Glutamatergic neuron (in vitro differentiated cells): ENCODE measurements at places on chromosomes 4 and X. TPM values are rescaled to one million over a fixed set of nuclear protein-coding genes. Genes with fewer than 3 reads are reported as not detected.

- DNase-seq: no peak
Measured at GRCh38 chr4:1099684-1100335, 13.6 kb downstream of the RNF212 start.

DNA sequence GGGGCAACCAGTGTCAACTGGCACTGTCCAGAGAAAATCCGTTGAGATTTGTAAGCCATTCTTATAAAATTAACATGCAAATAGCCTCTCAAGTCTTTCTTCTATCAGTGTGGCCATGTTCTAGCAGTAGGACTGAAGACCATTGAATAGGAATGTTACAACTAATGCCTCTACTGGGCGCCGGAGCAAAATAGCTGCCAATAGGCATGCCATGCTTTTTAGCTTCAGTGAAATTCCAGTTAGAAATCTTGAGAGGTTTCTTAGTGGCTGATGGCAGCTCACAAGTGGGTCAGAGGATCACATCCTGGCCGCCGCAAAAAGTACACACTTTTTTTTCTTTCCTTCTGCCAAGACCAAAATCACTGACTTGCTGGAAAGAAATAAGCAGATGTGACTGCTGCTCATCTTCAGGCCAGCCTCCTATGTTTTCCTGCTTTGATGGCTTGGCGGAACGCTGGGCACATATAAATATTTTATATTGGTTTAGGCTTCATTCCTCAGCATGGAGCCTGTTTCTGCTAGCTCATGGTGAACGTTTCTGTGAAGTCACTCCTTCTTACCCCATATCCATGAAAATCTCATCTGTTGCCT lies 293.1 kb downstream of the TENM3 start:
- DNase-seq: no peak

DNA sequence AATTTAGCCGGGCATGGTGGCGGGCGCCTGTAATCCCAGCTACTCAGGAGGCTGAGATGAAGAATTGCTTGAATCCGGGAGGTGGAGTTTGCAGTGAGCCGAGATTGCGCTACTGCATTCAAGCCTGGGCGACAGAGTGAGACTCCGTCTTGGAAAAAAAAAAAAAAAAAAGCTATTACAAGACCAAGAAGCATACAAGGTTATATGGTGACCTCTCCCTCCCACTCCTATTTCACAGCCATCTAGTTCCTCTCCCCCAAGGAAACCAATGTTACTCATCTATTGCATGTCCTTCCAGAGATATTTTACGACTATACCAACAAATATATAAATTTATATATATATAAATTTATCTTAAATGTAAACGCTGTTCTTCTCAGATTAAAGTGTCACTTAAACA lies 3.2 kb downstream of the SLC9A7 start:
- DNase-seq: no peak

DNA sequence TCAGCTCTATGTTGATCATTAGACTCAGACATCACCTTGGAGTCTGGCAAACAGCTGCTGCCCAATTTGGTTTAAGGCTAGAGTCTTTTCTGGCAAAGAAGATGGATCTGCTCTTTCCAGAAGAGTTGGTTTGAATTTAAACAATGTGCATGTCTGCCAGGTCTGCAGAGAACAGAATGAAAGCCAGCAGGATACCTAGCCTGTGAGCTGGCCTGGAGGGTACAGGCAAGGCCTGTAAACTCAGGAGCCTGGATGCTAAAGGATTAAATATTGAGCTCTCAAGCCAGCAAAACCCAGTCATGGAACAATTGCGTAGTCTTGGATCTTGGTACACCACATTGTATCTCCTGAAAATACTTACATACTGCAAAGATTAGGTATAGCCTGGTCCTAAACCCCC lies 15.6 kb upstream of the PDLIM3 start:
- DNase-seq: no peak

DNA sequence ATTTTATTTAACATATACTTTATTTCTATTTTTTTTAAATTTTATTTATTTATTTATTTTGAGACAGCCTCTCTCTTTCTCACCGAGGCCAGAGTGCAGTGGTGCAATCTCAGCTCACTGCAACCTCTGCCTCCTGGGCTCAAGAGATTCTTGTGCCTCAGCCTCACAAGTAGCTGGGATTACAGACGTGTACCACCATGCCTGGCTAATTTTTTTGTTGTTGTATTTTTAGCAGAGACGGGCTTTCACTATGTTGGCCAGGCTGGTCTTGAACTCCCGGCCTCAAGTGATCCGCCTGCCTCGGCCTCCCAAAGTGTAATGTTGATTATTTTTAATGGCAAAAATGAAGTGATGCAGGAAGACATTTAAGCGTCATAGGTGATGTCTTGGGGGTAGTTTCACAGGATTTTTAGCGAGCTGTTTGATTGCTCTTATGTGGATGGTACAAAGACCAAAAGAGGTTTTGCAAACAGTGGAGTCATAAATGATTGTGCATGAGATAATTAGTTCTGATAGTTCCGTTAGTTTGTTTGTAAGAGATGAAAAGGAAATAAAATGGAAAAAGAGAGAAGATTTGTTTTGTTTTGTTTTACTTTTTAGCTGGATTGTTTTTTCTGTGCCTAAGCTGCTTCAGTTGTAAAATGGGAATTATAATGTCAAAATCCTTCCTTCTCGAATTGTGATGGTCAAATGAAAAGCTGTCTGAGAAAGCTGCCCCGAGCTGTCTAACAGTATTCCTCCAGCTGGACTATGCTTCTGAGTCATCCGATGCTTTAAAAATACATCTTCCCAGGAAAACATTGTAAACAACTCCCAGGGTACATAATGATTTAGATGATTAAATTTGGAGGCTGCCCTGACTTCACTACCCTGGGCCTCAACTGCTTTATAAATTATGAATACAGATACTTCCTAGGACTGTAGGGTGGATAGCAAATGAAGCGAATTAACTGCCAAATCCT lies 14.7 kb downstream of the RHOH start:
- no peak for DNase-seq

DNA sequence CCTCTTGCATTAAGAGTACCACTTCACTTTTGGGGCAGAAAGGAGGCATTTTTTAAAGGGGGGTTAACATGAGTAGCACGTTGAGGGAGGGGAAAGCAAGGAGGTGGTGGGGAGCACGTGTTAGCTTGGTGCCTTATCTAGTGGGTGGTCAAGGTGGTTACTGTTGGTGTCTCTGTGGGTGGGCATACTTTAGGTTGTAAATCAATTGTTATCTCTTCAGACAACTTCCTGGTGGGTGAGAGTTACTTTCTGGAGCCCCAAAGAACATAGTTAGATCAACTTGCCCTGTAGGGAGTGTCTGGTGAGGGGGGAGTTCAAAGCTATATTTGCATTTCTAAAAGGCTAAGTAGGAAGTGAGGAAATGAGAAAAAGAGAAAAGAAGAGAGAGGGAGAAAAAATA lies 297.7 kb upstream of the CLNK start:
- DNase-seq: no peak

DNA sequence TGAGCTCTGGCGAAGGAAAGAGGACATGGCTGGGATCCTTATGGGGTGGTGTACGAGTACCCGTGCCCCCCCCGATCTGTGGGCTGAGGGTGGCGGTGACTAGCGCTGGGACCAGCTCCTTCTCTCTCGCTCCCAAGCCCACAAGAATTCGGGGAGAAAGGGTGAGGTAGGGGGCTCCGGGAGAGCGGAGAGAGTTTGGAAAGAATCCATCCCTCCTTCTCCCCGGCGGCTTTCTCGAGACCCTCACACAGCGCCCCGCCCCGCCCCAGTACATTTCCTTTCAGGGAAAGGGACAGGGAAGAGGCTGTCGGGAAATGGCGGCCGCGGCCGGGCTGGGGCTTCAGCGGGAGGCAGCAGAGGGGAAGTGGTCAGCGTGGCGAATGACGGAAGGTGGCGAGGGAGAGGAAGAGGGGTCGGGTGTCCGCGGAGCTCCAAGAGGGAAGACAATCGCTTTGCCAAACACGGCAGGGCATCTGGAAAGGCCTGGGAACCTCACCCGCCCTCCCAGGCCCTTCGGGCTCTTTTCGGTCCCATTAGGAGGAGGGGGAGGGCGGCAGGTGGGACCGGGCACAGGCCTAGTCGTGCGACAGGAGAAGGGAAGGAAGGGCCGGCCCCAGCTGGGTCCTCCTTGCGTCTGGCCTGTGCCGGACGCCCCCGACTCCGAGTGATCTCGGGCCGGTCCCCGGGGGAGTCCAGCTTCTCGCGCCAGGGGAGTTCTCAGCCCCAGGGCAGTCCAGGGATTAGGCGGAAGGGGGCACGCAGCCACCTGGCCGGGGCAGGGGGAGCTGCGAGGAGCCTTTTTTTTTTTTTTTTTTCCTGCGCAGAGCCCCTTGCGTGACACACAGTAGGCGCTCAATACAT lies 10.2 kb downstream of the HNRNPH2 start:
- peak; percentile 77 for DNase-seq

- no peak for DNase-seq
Measured at GRCh38 chr4:28562913-28563312, 1702.3 kb downstream of the STIM2 start.

GRCh38 chr4:111991797-111992196 lies 153.5 kb upstream of the FAM241A start:
- DNase-seq: no peak

DNA sequence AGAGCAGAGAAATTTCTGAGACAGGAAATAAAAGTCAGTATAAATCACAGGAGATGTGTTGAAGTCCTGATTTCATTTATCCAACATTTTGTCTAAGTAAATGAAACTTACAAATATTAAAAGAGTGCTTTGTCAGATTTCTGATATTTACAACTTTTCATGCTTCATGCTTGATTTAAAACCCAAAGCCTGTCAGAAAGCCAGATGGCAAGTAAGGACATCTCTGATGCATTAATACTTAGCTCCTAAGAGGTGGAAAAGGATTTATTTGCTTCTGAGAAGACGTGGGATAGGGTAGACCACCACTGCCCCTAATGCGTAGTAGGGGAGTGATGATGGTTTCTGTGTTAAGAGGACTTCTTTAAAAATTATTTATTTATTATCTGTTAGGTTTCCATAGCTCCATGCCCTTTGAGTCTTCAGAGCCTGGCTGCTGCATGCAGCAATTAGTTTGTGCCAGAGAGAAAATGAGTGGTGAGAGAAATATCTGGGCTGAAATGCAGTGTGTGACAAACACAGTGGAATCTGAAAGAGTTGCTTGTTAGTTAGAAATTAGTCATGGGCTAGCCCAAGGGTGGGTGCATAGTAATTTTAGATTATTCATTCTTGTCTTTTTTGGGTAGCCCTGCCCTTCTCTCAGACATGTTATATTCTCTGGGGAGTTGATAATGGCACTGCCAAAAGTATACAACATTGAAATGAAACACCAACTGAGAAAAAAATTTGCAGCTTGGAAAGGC lies 333.8 kb downstream of the C4orf33 start:
- DNase-seq: no peak

DNA sequence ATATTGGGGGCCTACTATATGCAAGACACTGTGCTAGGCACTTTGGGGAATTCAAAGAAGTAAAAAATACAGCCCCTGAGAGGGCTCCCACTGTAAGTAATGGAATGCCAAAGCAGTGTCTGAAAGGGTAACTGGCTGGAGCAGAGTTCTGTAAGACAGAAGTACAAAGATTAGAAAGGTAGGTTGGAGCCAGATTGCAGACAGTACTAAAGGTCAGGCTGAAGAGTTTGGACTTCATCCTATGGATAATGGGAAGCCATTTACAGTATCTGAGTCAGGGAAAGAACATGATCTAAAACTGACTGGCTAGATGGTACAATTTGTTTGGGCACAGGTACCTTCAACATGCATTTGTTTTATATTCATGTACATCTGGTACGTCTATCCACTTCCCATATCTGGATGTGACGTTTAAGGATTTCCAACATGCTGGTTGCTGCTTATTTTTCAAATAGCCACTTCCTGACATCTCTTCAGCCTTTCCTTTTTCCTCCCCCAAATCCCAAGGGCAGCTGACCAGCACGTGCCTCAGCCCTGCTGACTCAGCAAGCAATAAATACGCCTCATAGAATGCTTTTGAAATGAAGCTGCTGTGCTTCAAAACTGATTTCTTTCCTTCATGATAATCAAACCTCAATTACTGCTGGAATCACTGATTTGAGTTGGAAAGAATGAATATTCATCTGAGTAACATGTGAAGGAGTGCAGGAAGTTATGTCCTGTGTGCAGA lies 9.5 kb downstream of the ENOX2 start:
- DNase-seq: peak; percentile 18

GRCh38 chrX:38050806-38051205 lies 44.5 kb downstream of the SYTL5 start:
- DNase-seq: no peak

- no peak for DNase-seq
Measured at GRCh38 chr4:164177753-164178152, 576.2 kb upstream of the SMIM31 start.

DNA sequence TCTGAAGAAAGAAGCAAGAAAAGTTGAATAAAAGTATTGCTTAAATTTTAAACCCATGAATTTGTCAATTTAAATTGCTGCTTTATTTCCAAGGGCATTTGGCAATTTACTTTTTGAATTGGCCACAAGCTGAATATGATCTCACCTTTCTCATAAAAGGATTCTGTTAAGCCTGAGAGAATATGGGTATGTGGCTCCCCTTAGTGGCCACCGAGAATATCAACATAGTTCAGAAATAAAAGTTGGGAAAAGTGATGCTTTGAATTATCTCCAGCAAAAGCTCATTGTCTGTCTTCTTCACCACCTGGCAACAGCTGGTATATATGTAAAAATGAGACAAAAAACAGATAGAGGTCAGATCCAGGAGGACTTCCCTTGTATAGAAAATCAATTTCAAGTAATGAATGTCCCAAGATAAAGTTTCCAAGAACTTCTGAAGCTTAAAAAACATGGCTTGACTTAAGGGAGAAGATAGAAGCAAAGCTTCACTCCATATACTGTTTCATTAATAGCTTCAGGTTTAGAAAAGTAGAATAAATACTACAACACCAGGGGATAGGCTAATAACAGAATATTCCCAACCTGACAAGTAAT lies 290.7 kb upstream of the FAM241A start:
- no peak for DNase-seq

MAGEA3 gene
- total RNA-seq: not detected

TXLNG gene
- 10.4 TPM for total RNA-seq

XAGE1B gene
- total RNA-seq: not detected

AIFM1 gene
- 29.1 TPM for total RNA-seq

VCX gene
- 1.1 TPM for total RNA-seq

GAGE13 gene
- not detected for total RNA-seq

FAM9C gene
- total RNA-seq: not detected

INTU gene
- 6.3 TPM for total RNA-seq

RHOH gene
- not detected for total RNA-seq

ADH6 gene
- not detected for total RNA-seq
